NAMALWA (cell line): ENCODE measurements at places on chromosomes 1 and 21.

GRCh38 chr1:238604357-238604756 lies 713.6 kb upstream of the ZP4 start:
- no peak for DNase-seq

DNA sequence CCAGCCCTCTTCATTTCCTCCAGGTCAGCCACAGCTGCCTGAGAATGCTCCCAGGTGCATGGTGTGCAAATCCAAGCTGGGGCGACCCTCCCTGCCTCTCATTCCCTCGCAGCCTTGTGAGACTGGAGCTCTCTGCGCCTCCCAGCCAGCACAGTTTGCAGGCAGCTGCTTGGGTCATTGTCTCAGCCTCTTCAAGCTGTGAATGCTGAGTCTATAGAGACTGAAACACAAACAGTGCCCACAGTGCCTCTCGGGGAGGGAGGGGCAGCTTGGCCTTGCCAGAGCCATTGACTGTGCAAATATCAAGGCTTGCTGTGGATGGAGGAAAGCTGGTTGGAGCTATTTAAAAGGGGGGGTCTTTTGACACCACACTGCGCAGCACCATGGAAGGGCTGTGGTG lies 10.6 kb downstream of the PLXNA2 start:
- DNase-seq = no peak

- peak; percentile 71 for DNase-seq
Observed at GRCh38 chr1:4652631-4653327, 1.6 kb upstream of the AJAP1 start.

DNA sequence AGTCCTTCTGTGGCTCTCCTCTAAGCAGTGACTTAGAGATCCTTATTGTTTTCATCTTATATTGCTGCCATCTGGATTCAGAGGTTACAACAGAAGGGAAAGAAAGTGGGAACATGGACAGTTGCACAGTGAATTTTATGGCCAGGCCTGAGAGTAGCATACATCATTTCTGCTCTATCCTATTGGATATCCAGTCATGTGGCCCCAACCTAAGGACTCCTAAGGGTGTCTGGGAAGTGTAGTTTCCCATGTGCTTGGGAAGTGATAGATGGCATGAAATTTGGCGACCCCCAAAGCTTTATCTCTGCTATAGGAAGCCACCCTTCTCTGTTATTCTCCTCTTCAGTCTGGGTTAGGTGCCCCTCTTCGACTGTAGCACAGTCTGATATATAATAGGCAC lies 51.9 kb downstream of the CDC7 start:
- DNase-seq = no peak

- DNase-seq = no peak
Observed at GRCh38 chr1:201090541-201090940, 21.7 kb downstream of the CACNA1S start.

DNA sequence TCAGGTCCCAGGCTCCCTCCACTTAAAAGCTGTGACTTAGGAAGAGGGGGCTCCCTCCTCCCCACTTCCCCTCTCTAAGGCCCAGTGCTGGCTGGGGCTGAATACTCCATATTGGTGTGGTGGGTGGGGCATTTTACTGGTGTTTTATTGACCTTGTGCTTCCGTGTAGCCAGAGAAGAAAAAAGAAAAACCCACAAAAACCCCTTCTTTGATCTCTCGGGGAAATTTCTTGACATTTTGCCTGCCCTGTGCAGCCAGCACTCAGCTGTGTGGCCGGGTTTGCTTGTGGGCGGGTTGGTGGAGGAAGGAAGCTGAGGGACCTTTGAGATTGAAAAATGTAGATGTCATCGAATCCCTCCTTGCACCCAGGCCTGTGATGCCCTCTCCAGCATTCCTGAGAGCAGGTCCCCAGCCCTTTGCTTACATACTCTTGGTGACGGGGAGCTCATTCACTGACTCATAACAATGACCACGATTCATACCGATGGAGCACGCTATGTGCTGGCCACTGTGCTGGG lies 24.8 kb downstream of the TNFRSF8 start:
- DNase-seq = no peak

DNA sequence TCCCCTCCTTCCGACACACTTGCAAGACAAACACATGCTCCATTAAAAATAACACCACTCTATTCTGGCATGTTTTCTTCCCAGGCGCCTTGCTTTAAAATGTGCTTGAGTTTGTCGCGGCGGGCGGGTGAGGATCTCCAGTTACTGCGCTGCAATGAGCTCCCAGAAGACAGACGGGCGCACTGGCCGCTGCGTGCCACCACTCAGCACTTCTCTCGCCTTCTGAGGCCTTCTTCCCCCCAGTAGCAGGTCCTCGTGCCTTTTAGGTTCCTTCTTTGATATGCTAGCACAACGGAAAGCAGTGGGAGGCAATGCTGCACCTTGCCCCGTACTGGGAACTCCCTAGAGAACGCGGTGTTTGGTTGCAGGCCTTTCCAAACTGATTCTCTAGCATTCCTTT lies 279.5 kb upstream of the NR5A2 start:
- DNase-seq = no peak

GRCh38 chr1:201149400-201149799 lies 4.9 kb downstream of the TMEM9 start:
- DNase-seq = peak; percentile 68

- DNase-seq = peak; percentile 5
Observed at GRCh38 chr1:104459886-104460285, 710.2 kb downstream of the AMY1C start.

DNA sequence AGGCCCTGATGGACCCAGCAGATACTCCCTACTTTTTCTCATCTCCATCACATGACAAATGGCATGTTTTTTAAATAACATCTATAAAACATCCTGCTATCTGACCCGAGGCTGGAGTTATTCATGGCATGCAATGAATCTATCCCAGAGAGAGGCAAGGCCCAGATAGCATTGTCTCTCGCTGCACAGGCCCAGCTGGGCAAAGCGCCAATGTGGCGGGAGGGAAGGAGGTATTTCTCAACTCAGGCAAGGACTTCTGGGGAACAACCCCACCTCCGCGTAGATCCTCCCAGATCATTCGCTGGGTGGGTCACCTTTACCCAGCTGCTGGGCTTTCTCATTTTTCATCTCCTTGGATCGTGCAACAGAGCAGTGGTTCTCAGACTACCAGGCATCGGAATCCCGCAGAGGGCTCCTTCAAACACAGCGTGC lies 59.8 kb downstream of the ERG start:
- DNase-seq = no peak

GRCh38 chr1:227486559-227486958 lies 76.8 kb upstream of the ZNF678 start:
- DNase-seq = no peak

- no peak for DNase-seq
Observed at GRCh38 chr21:44063151-44063912, 43.9 kb upstream of the PWP2 start.
